Activated T-cell treated with anti-CD3 and anti-CD28 coated beads for 1 hour (primary cell): ENCODE measurements at places on chromosomes 2 and 18.

DNA sequence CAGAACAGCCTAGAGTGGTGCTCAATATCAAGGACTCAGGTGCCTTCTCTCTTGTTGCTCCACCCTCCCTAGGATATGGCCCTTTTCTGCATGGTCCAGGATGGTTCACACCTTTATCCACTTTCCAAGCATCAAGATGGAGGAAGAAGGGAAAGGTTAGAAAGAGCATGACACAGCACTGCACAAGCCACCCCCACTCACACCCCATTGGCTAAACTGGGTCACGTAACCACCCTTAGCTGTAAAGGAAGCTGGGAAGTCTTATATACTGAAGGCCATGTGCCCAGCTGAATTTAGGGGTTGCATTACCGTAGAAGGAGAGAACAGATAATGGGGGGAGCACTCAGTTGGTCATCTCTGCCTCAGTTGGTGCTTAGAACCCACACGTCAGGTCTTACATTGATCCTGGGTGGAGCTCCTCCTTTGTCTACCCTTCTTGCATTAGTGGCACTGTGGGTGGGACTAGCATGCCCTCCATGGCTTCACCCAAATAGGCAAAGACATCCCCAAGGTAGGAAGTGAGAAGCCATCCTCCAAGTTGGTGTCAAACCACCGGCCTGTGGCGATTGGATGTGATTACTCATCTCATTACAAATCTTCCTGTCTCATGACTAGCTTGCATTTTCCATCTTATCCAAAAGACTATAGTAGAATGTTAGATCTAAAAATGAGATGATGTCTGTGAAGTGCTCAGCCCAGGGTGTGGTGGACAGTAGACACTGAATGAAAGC lies 248.5 kb downstream of the HAUS1 start:
- DNase-seq, result no peak

DNA sequence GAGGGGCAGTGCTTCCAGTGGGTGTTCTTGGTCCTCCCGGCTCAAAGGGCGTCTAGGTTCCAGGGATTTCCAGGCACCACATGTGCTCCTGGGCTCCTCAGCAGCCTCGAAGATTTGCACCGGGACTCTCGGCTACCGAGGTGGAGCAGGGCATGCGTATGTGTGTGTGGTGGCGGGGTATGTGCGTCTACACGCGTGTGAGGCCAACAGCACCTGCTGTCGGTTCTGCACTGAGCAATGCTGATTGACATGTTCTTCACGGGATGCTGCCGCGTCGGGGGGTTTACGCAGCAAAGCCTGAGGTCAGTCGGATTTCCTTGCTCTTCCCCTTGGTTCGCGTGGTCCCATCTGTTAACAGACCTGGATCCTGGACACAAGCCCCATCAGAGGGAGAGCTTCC lies 119.8 kb downstream of the NDUFA10 start:
- no peak for DNase-seq

- DNase-seq, result no peak
Observed at GRCh38 chr2:102021779-102022178, 30.0 kb downstream of the IL1R2 start.

GRCh38 chr2:142502402-142502801 lies 371.6 kb upstream of the LRP1B start:
- no peak for DNase-seq

DNA sequence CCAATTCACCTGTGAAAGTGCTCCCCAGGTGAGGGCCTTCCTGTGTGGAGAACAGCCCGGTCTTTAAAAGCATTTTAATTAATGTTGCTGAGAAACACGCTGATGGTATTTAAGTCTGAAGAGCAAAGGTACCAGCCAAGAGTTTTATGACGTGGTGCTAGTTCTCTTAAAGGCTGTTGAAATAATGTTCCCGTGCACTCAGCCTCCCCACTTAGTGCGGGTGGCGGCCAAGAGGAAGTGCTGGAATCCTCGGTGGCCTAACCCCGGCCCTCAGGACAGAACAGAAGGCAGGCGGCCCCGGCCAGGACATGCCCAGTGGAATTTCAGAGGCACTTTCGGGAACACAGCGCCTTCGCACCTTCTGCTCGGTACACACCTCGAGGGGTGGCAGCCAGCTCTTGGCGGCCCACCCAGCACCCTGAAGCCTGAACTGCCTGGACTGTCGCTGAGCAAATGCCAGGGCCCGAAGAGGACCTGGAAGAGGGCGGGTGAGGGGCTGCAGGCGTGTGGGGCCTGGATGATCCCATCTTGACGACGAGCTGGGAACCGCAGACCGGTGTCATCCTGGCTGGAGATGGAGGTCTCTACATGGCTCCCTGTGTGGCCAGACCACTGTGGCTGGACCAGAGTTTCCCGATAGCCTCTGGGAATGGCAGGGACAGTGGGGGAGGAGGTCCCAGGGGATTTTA lies 142.9 kb downstream of the ASB1 start:
- no peak for DNase-seq

DNA sequence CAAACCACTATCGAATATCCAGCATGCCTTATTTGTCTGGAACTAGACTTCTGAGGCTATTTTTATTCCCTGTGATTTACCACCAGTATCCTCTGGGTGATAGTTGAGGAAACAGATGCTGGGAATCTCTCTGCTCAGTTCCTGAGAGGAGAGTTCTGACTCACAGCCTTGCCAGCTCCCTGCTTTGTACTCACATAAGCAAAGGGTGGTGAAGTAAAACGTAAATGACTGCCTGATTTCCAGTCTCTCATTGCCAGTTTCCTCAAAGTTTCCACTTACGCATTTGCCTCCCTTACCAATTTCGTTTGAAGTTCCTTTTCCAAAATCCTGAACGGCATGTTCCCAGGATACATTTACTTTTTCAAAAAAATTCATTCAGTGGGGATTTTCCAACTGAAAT lies 69.2 kb upstream of the HNRNPA3 start:
- no peak for DNase-seq

DNA sequence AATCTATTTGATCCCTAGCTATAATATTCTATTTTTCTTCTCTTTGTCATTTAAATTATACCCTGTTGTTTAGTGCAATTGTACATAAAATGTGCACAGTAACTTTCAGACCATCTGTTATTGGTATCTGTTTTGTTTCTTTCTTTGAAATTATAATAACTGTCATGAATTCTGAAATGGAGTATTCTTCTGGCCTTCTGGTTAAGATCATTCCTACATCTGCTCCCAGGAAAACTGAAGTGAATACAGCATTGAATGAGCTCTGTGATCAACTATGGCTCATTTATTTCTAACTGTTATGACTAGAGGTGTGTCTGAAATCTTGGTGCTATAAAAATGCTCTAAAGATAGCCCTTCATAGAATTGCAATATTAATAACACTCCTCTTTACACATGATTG lies 788.4 kb upstream of the TMEFF2 start:
- no peak for DNase-seq

DNA sequence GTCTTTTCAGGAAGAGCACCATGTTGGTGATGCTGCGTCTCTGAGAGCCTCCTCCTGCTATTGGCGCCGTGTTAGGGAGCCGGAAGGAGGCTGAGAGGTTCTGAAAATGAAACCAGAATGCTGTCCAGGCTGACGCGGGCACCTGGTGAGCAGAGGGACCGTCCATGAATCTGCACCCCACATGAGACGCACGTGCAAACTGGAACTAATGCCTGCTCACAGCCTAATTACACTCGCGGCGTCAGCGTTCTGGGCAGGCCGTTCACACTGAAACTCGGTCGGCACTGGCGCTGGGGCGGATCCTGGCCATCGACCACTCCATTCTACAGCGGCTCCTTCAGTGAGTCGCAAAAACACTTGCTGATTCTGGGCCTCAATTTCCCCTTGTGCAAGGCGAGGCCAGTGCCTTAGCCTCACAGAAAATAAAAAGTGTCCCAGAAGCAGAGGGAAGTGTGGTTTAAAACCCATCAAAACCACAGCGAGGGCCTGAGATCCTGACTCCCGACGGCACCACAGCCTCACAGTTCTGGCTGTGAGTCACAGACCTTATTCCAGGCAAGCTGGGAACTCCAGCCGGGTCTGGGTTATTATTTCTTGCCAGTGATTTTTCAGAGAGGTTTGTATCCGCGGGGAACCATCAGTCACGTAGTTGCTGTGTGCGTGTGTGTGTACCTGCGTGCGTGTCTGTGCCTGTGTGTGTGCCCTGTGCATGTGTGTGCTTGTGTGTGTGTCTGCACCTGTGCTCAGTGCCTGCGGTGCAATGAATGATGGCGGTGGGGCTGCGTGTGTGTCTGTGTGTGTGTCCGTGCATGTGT lies 49.1 kb upstream of the CTDP1 start:
- DNase-seq, result no peak

DNA sequence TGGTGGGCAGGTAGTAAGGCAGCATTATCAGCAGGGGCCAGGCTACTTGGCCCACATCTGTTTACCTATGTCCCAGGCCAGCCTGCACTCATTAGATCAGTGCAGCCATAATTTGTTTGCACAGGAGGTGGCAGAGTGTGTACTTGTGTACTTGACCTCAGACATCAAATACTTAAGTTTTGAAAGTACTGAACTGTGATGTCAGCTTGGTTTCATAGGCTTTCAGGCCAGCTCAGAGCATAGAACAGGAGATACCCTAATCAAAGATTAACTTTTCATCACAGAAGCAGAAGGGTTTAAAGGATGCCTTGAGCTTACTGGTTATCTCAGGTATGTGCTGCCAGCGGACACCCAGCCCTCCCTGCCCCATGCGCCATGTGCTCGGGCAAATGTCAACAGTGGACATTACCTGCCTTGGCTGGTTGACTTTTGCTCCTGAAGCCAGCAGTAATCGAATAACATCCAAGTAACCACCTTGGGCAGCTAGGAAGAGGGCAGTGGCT lies 33.2 kb downstream of the ANKRD29 start:
- no peak for DNase-seq

GRCh38 chr18:30676053-30676480 lies 366.5 kb downstream of the DSC3 start:
- no peak for DNase-seq

DNA sequence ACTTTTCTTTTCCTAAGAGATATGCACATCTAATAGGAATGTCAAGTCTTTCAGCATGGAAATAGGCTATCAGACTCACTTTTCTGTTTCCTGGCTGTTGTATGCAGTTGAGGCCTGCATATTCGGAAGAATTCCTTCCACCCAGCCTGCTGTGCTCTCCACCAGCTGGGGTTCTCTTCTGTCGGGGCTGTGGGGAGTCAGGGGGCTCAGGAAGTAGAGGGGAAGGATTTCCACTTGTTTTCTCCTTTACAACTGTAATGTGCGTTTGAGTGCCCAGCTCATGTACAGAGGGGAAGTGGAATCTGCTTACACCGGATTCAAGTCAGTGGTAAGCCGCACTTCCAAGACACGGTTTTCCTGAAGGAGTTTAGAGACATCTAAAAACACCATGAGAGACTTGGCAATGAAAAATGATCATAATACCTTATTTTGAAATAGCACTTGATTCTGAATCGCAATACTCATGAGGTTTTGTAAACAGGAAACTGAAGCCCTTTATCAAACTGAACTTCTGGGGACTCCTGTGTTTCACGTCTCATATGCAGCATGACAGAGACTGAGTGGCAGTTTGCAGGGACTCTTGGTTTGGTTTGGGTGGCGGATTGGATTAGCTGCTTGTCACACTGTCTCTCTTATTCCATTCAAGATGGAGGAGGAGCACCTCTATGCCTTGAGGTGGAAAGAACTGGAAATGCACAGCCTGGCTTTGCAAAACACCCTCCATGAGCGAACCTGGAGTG lies 90.4 kb downstream of the MTCL1 start:
- no peak for DNase-seq

GRCh38 chr2:28445448-28446258 lies 50.2 kb upstream of the PLB1 start:
- no peak for DNase-seq

GRCh38 chr18:62445386-62445917 lies 77.4 kb upstream of the ZCCHC2 start:
- DNase-seq, result no peak

DNA sequence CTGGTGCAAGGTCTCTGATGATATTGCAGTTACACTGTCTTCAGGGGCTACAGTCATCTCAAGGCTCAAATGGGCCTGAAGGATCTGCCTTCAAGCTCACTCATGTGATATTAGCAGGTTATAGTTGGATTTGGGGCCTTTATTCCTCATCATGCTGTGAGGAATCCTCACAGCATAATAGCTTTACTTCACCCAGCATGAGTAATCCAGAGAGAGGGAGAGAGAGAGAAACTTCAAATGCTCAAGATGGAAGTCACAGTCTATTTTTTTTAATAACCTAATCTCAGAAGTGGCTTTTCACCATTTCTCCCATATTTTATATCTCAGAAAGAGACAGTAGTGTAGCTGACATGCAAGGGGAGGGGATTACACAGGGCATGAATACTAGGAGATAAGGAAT lies 658.7 kb downstream of the EPHA4 start:
- no peak for DNase-seq

- no peak for DNase-seq
Observed at GRCh38 chr2:191637182-191638078, 40.5 kb upstream of the NABP1 start.

GRCh38 chr2:191845876-191846514 lies 893 bp downstream of the CAVIN2 start:
- no peak for DNase-seq
